ENCODE measurements at places on chromosomes 16 and 17.

- no peak for DNase-seq
These were observed 275.4 kb downstream of the MRTFB start for GRCh38 chr16:14346278-14347142.

DNA sequence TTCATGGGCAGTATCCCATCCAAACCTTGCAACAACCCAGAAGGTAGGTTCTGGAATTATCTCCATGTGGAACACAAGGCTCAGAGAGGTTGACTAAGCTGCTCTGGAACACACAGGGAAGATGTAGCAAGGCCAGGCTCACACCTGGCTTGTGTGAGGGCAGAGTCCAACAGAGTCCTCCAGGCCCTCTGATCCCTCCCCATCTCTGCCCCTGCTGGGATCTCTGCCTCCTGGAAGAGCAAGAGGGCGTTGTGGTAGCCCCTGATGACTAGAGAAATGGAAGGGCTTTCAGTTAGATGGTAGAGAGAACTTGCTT lies 7.0 kb upstream of the PPP1R1B start:
- DNase-seq: no peak

- DNase-seq: no peak
These were observed 544.8 kb upstream of the EEF2KMT start for GRCh38 chr16:5642436-5642835.

DNA sequence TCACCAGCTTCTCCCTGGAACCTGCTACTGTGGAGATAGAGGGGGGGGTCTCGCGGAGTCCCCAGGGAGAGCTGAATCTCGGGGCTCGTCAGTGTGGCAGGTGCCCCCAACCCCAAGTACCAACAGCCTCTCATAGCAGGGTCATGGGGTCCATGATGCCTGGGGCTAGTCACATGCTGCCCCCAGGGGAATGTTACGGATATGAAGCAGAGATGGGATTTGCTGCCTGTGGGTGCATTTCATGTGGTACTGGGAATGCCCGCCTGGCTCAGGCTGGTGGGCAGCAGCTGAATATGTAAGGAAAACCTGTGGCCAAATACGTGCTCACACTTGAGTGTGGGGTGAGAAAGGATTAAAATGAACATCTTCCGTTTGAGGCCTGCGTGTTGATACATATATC lies 49.4 kb downstream of the MEAK7 start:
- DNase-seq: no peak

- no peak for DNase-seq
These were observed 20.8 kb downstream of the CHMP1A start for GRCh38 chr16:89636663-89637062.

GRCh38 chr17:50818261-50818660 lies 17.1 kb upstream of the WFIKKN2 start:
- DNase-seq: no peak
